ENCODE measurements at places on chromosomes 4 and X.

GRCh38 chrX:72498782-72499181 is 73.9 kb downstream of the HDAC8 start:
- ATAC-seq: no peak

GRCh38 chrX:75229774-75230173 is 44.1 kb upstream of the UPRT start:
- ATAC-seq: no peak

DNA sequence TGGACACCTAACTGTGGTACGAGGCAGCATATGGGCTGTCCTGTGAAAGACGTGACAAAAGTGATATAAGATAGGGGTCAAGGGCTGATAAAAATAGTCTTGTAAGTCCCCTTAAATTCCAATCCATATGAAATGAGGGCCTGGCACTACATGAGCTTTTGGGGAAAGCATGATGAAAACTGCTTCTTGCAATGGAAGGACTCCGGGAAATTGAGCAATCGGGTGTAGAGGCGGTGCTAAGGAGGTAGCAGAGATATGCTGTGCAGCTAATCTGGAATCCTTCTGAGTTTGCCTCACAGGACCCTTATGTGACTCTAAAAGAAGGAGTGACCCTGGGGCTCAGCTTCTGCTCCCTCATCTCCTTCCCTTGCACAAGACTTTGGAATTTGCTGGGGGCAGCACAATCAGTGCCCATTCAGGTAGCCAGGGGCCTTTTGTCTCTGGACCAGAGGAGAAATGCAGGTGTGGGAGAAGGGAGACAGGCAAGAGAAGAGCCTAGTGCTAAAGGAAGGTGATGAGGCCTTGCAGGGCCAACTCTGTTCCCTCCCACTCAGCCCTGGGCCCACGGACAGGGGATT is 12.8 kb downstream of the CLDN2 start:
- no peak for ATAC-seq

GRCh38 chr4:184400375-184400870 is 73.9 kb downstream of the IRF2 start:
- ATAC-seq: no peak

- ATAC-seq: no peak
These were observed 152.0 kb upstream of the STX18 start for GRCh38 chr4:4693755-4694295.

GRCh38 chr4:171342646-171343045 is 470.6 kb upstream of the GALNTL6 start:
- no peak for ATAC-seq

DNA sequence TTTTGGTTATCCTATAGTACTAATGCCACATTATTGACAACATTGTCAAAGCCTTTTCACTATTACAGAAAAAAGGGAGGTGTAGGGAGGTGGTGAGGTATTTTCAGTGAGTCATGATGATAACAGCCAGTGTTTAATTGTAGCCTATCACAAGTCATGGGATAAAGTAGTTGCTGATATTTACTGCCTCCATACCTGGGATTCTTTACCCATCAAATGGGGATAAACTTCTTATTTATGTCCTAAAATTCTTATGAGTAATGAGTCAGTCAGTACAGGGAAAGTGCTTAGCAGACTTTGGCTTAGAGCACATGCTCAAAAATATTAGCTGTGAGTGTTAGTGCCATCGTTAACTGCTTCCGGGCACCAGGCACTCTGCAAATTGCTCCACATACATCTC is 25.7 kb downstream of the ADGRG2 start:
- ATAC-seq: no peak

- ATAC-seq: no peak
These were observed 7.1 kb downstream of the FAT4 start for GRCh38 chr4:125321709-125322365.

DNA sequence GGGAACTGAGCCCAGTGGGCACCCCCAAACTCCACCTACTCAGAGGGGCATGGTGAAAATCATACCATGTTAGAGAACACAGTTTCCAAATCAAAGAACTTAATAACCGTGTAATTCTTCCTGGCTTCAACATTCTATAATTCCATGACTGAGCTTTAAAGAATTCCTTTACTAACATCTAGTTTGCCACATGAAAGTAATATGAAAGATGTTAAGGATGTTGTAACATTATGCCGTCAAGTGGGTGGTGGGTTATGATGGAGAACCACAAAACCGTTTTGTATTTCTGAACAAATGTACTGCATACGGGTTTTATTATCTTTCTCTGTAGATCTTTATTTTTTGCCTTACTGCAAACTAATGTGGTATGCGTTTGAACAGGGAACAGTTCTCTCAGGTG is 549.0 kb upstream of the MAGEB2 start:
- ATAC-seq: no peak

- no peak for ATAC-seq
These were observed 263.0 kb upstream of the RPS6KA3 start for GRCh38 chrX:20529711-20530110.

DNA sequence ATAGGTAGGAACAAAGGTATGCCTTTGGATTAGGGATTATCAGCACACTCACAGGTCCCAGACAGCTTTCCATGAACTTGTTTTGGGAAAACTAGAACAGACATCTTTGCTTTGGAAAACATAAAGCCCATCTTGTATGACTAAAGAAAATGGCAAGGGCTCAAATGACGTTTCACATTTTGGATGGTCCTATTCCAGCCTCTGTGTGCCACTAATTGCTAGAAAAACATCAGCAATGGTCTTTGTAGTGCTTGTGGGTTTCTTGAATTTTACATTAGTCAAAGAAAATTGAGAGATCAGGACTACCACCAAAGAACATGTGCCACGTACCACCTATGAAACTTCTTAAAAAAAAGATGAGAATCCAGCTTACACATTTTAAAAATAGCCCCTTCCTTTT is 111.4 kb downstream of the HDAC8 start:
- no peak for ATAC-seq

GRCh38 chr4:2914256-2915126 is 48.7 kb downstream of the NOP14 start:
- peak; percentile 82 for ATAC-seq

- ATAC-seq: no peak
These were observed 2.0 kb upstream of the METAP1 start for GRCh38 chr4:98993419-98994071.

DNA sequence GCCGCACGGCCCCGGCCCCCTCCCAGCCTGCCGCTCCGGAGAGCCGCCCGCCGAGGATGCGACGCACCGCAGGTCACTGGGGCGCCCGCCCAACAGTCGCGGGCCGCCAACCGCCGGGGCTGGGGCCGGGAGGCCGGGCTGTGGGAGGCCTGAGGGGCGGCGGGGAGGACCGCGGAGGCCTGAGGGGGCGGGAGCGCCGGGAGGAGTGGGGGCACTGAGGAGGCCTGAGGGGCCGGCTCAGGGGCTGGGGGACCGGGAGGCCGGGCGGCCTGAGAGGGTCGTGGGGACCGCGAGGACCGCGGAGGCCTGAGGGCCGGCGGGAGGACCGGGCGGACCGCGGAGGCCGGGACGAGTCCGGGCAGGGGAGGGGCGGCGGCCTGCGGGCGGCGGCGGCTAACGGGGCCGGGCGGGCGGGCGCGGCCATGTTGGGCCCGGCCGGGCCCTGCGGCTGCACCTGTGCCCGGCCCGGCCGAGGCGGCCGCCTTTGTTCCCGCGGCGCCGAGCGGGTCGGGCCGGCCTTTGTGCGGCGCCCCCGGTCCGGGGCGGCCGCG is 353 bp downstream of the NSD2 start:
- peak; percentile 47 for ATAC-seq

- ATAC-seq: peak; percentile 75
These were observed 120.5 kb downstream of the CAMK2D start for GRCh38 chr4:113641025-113641431.

DNA sequence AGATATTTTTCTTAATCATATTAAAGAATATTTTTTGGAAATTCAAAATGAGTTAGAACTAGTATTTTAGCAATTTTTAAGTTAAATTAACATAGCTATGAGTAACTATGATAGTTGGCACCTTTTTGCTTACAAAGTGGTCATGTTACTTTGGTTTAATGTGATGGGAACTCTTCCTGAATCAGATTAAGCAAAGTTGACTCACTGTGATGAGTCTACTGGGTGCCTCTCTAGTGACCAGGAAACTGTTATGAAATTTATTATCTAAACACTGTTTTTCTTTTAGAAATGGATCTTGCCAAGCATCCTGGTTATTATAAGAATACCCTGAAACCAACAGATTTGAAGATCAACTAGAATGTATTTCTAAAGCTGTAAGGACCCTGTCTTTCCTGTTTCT is 985.8 kb downstream of the TRAM1L1 start:
- no peak for ATAC-seq

DNA sequence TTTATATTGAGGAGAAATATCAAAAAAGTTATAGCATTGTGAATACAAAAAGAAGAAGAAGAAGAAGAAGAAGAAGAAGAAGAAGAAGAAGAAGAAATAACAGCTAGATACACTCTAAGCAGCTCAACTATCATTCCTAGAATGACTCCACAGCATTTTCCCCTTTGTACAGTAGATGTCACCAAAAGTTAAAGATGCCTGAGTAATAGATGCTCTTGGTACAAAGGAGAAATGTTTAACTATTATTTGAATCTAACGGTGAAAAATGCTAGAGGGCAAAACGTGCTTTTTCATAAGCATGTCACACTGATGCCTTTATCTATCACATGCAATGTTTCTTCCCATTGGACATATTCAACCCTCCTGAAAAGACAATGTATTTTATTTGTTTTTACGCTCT is 178.4 kb upstream of the GPRIN3 start:
- no peak for ATAC-seq

All from stimulated activated memory B cell treated with anti-CD40 and anti-IgM and Interleukin-4, amounts not matched to agents 10 μg/mL and 1 μg/mL and 100 μg/mL, for 72 hours (primary cell).